ENCODE measurements at places on chromosomes 16 and 17.

GRCh38 chr17:54493691-54494090 lies 407.0 kb upstream of the TOM1L1 start:
- DNase-seq = no peak

- peak; percentile 14 for DNase-seq
Observed at GRCh38 chr16:85056211-85056748, 28.7 kb downstream of the KIAA0513 start.

DNA sequence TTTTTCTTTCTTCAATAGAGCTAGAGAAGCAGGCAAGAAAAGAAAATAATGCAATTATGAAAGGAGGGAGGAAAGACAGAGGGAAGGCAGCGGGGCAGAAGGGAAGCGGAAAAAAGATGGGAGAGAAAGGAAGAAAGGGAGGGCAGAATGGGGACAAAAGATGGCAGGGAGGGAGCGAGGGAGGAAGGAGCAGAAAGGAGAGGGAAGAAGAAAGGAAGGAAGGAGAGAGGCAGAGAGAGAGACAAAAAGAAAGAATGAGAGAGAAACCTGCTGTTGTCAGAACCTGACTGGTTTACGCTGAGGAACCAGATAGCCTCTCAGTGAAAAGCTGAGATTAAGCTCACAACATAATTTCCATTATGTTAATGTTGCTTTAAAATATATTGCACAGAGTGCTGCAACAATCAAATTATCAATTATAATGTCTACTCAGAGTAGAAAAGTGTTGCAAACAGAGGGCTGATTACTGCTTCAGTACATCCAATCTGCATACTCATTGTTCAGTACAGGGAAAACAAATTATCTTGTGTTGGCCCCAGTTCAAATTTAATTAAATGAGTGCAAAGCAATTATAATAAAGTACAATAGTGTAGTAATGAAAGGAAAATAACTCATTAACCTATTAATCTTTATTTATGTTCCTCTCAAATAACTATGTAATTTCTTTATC lies 32.0 kb upstream of the TOX3 start:
- no peak for DNase-seq

DNA sequence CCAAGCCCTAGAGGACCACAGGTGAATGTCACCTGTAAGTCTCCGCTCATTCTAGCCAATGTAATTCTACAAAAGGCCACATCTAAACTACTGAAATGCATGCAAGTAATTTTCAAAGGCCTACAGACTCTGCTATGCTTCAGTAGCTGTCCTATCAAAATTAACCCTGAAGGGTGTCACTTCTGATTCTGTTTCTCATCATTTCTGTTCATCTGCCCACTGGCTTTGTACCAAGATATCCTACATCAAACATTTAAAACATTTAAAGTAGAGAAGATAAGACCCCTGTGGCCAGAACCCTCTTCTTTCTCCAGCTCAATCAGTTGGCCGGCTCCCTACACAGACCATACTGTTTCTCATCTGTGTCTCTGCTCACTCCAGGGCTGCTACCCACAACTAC lies 21.5 kb downstream of the PHF12 start:
- DNase-seq = no peak

DNA sequence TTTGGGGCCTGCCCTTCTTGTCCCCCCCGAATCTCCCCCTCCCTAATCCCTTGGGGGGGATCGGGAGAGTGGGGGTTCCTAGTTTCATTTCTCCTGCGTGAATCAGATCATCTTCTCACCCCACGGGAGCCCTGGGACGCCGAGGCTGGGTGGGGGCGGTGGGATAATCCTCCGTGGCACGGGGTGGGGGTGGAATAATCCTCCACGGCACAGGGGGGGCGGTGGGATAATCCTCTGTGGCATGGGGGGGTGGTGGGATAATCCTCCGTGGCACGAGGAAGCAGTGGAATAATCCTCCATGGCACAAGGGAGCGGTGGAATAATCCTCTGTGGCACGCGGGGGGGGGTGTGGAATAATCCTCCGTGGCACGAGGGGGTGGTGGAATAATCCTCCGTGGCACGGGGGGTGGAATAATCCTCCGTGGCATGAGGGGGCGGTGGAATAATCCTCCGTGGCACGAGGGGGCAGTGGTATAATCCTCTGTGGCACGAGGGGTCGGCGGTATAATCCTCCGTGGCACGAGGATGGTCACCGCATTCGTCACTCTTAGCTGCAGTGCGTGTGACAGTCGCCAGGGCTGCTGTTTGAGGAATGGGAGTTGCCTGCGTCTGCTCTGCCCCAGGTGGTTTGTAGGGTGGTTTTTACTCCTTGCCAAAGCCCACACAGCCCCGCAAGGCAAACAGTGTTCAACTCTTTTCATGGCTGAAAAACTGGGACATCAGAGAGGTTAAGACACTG lies 156.9 kb downstream of the LAT start:
- DNase-seq = no peak

- DNase-seq = no peak
Observed at GRCh38 chr17:56624309-56624708, 30.8 kb downstream of the NOG start.

DNA sequence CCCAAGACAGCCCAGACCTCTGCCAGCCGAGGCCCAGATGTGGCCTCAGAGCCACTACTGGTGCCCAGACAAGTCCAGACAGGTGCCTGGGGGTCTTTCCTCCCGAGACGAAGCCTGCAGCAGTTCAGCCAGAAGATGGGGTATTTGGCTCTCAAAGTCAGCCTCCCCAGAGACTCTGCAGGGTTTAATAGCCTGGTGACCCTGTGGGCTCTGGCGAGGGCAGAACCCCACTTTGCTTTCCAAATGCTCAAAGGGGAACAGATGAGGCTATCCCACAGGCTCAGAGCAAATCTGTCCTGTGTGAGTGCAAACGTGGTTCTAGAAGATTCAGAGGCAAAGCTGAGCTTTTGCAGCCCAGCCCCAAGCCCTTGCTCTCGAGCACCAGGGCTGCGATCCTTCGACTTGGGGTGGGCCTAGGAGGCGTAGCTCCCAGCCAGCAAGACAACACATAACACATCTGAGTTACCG lies 236.0 kb downstream of the MRTFB start:
- DNase-seq = no peak

DNA sequence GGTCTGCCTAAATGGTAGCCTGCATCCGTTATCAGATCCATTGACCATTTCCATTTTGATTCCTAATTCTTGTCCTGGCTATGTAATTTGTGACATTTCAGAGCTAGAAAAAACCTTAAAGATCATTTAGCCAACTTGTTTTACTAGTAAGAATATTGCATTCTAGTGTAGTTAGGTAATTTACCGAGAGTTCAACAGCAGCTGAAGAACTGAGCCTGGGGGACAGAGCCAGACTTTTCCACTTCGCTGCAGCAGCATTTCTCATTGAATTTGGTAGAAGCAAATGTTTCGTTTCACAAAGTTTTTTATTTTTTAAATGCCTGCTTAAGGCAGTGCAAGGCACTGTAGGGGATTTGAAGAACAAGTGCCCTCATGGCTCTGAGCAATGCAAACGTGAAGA lies 59.2 kb upstream of the MARCHF10 start:
- DNase-seq = no peak

- DNase-seq = no peak
Observed at GRCh38 chr16:17404941-17405689, 65.6 kb downstream of the XYLT1 start.

DNA sequence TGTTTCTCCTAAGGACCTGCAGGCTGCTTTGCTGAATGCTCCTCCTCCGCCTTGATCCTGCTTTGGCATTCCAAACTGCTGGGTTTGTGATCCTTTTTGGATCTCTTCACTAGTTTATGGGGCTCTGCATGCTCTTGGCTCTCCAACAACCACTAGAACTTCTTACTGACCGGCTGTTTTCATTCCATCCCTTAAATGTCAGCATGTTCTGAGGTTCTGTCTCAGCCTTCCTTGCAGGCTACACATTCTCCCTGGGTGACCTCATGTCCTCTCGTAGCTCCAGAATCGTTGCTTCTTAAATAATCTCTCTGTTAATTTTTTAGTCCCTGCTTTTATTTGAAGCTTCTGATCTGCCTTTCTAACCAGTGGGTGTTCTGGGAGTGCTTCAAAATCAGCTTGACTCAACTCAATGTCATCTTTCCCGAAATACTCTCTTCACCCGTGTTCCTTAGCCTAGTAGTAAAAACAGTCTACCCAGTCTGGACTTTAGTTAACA lies 119.0 kb upstream of the HS3ST2 start:
- no peak for DNase-seq

GRCh38 chr17:411421-412120 lies 59.0 kb upstream of the RPH3AL start:
- no peak for DNase-seq

DNA sequence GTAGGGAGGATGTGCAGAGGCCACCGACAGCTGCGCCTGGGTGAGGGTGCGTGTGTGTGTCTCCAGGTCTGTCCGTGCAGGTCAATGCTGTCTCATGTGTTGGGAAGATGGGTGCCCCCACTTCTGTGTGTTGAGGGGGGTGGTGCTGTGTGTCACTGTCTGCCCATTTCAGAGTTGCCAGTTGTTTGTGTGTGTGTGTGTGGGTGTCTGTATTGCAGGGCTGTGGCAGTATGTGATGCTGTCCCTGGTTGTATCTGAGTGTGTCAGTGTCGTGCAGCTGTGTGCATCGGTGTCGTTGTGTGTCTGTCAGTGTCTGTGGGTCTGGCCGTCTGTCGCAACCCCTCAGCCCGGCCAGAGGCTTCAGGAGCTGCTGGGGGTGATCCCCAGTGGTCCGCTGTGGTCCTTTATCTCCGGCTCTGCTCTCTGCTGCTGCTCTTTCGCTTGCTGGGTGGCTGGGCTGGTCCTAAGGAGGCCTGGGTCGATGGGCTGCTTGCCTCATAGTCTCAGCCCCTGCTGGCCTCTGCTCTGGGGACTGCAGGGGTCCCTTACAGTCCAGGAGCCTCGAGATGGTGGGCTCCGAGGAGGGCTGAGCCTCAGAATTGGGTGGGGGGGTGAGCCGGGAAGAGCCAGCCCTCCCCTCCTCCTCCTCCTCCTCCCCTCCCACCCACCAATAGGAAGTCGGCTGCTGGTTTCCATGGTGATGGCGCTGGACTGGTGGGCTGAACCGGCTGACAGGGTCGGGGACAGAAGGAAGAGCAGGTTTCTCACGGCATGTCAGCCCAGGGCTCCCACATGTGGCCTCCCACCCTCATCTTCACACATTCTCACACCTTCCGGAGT lies at the start of gene TSPOAP1:
Gene TSPOAP1 (minus strand): TSS at position 601 of the 840 bp plus-strand sequence. CDS start 875 bp downstream, outside the sequence.
- peak; percentile 89 for DNase-seq

DNA sequence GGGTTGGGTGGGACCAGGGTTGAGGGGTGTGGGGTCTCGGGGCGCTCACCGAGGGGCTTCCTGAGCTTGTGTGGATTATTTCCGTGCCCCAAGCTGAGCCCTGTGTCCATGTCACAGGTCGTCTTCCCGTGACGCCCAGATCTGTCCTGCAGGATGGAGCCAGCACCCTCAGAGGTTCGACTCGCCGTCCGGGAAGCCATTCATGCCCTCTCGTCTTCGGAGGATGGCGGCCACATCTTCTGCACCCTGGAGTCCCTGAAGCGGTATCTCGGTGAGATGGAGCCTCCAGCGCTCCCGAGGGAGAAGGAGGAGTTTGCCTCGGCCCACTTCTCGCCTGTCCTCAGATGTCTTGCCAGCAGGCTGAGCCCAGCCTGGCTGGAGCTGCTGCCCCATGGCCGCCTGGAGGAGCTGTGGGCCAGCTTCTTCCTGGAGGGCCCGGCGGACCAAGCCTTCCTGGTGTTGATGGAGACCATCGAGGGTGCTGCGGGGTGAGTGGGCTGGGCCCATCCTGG lies 1.0 kb downstream of the TELO2 start:
- DNase-seq = no peak

DNA sequence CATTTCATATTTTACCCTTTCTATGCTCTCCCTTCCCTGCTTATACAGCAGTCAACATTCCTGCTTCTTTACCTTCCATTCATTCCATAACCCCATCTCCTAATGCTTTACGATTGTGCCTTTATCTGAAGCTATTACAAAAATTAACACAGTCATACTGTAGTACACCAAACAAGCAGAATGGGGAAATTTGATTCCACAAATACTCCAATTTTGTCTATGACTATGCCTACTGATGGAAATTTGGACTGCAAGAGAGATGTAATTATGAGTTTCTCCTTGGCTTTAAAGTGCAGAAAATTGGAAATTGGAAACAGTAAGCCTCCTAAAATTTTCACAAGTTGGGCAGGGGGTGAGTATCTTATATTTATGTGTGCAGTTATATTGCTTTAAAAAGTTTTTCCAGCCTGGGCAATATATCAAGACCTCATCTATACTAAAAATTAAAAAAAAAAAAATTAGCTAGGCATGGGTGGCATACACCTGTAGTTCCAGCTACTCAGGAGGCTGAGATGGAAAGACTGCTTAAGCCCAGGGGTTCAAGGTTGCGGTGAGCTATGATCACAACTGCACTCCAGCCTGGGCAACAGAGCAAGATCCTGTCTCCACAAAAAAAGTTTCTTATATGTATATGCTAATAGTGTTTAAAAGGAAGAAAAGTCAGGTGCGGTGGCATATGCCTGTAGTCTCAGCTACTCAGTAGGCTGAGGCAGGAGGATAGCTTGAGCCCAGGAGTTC lies 3.0 kb downstream of the APPBP2 start:
- no peak for DNase-seq

- DNase-seq = no peak
Observed at GRCh38 chr17:61400066-61400716, 548 bp downstream of the TBX2 start.

- no peak for DNase-seq
Observed at GRCh38 chr16:89547291-89547690, 13.2 kb upstream of the RPL13 start.

DNA sequence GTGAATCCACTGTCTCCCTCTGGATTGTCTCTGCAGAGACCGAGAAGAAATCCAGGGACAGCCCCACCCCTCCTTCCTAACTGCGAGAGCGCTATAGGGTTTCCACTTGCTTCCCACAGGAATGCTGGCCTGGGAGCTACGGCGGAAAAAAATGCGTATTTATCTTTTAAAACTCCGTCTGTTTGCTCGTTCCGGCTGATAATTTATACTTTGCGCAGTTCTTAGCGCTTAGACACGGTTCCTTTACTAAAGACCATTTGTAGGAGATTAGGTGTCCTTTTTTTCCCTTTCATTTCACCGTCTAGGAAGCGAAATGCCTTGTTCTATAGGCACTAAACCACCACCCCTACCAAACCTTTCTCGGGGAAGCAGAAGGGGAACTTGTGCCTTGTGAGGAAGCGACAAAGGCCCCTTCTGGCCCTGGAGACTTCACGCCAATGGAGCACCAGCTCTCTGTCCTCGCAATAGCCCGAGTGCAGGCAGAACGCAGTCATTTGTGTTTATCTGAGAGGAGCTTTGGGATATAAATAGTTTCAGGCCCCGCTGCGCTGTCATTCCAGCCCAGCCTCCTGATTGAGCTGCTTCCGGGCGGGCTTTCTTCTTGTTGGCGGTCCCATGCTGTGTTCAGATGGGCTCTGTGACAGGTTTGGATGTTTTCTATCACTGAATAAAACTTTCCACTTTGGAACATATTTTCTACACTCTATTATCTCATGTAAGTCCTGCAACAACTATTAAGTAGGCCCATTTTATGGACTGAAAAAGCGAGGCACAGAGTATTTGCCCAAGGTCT lies 791 bp upstream of the SUPT4H1 start:
- peak; percentile 51 for DNase-seq

DNA sequence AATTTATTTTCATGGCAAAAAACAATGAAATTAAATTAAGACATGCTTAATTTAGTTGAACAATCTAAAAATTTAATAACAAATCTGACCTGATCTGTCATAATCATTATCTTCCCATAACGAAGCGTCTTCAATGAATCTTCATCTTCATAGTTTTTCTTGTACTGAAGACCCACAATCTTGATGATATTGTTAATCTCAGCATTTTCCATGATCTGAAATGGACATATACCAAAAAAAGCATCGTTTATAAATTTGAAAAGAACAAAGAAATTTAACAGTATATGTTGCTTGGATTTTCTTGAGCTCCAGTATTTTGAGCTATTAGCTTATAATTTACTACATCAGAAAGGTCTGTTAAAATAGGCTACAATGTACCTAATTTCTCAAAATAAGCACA lies 10.2 kb downstream of the TOP2A start:
- DNase-seq = no peak

- DNase-seq = no peak
Observed at GRCh38 chr16:1038932-1039331, 33.6 kb upstream of the SSTR5 start.

All from stimulated activated naive CD8-positive, alpha-beta T cell treated with anti-CD3 and anti-CD28 coated beads, Interleukin-15, Interleukin-2, amounts not matched to agents 100 U/mL and 50 U/mL, for 24 hours (primary cell).